ENCODE measurements at places on chromosomes 2 and 18. TPM values are rescaled to one million over a fixed set of nuclear protein-coding genes. Genes with fewer than 3 reads are reported as not detected.

DNA sequence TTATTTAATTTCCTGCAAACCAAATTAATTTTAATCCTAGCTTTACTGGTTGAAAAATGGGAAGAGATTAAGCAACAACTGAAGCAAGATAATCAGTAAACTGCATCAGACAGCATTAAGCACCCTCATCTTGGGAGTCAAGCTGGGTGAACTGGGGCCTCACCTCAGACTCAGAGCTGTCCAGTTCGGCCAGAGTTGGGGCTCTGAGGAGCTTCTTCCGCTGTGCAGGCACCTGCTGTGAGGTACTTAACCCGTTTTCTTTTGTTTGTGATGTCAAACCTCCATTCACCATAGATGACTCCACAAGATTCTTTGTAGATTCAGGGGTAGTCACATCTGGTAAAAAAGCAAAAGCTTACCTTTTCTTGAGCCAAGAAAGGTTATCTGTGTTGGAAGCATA is 71.8 kb downstream of the PRELID3A start:
- no peaks in the 10 kb centered on the region for H3K36me3 ChIP-seq
- no peak for DNase-seq
- H3K27ac ChIP-seq = no peak overlapping the region
- no peaks in the 10 kb centered on the region for H3K27me3 ChIP-seq

- no peak overlapping the region for H3K4me3 ChIP-seq
- no peak for DNase-seq
- H3K27me3 ChIP-seq = no peaks in the 10 kb centered on the region
- no peaks in the 10 kb centered on the region for H3K4me1 ChIP-seq
Observed at GRCh38 chr2:113770929-113771328, 14.5 kb upstream of the SLC35F5 start.

Gene STARD7
- total RNA-seq = 84.9 TPM

GRCh38 chr2:111952871-111953452 is 54.6 kb downstream of the MERTK start:
- no peaks in the 10 kb centered on the region for H3K27me3 ChIP-seq
- no peaks in the 10 kb centered on the region for H3K36me3 ChIP-seq
- H3K4me1 ChIP-seq = no peaks in the 10 kb centered on the region

All from CD4-positive, alpha-beta memory T cell (primary cell).